ENCODE measurements at places on chromosomes 4 and X.
A peak's percentile ranks its signal among the peaks of the same experiment; 100 is the strongest.

DNA sequence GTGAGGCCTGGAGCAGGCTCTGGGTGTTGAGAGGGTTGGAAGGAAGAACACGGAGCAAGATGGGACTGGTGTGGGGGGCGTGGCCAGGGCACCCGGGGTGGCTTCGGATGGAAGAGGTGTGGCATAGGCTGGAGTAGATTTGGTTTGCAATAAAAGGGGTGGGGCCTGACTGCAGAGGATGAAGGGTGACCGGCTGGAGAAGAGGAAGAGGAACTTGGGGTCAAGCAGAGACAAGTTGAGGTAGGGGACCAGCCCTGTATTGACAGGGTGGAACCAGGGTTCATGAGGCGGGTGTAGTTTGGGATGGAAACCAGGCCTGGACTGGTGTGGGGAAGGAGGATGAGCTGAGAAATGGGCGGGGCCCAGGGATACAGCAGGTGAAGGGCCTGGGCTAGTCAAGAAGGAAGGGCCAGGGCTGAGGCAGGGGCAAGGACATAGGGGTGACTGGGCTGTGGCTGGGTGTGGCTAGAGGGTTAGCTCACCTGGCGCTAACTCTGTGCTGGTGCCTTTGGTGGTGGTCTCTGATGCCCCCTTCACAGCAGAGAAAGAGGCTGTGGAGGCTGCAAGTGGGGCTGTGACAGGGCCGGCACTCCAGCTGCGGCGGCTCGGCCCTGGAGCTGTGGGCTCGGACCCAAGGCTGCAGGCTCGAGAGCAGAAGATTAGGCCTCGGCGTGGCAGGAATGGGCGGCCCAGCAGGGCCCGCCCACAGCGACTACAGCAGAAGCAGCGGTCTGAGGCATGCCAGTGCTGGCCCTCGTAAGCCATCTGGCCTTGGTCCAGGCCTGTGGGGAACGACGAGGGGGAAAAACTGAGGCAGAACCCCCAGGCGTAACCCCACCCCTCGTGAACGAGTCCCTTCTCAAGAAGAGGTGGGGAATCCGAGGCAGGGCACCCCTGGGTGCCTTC lies 5.0 kb downstream of the PLP2 start:
- no peak for DNase-seq

DNA sequence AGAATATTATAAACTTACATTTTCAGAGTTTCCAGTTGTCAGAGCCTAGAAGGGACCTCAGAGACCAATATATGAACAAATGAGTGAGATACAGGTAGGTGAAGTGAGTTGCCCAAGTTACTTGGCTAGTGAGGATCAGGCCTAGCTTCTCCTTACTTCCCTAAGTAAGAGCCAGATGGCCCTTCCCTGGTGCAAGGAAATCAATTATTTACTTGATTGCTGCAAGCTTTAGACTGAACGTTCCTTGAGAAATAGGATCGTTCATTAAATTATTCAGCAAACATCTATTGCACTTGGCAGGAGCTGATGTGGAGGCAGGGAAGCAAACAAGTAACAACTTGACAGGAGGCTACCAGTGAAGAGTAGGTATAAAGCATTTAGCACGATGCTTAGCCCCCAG lies 117.8 kb downstream of the EFHC2 start:
- no peak for DNase-seq

DNA sequence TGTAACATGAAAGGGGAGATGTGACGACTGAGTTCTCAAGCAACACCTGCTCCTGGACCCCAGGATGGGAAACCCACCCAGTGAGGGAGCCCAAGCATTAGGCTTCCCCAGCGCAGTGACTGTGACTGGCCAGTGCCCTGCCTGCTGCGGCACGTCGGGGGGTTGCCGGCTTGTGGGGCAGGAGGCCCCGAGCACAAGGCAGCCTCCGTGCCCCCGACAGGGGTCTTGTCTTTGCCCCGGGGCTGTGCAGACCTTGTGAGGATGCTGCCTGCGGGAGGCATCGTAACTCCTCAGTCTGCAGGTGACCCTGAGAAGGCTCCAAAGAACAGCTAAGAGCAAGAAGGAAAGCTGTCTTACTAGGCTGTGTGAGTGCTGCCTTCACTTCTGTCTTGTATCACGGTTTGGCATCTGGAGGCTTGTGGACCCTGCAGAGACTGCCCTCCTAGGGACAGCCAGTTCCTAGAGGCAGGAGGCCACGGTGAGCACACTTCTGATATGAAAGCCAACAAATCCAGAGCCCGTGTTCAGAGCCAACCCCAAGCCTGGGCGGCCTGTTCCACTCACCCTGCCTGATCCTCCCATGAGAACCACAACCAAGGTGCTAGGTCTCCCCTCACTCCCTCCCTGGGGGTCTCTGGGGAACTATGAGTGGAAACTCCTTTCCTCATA lies 47.7 kb downstream of the FGFRL1 start:
- DNase-seq: no peak

- no peak for DNase-seq
These were observed 121.7 kb upstream of the ETNPPL start for GRCh38 chr4:108884596-108884995.

DNA sequence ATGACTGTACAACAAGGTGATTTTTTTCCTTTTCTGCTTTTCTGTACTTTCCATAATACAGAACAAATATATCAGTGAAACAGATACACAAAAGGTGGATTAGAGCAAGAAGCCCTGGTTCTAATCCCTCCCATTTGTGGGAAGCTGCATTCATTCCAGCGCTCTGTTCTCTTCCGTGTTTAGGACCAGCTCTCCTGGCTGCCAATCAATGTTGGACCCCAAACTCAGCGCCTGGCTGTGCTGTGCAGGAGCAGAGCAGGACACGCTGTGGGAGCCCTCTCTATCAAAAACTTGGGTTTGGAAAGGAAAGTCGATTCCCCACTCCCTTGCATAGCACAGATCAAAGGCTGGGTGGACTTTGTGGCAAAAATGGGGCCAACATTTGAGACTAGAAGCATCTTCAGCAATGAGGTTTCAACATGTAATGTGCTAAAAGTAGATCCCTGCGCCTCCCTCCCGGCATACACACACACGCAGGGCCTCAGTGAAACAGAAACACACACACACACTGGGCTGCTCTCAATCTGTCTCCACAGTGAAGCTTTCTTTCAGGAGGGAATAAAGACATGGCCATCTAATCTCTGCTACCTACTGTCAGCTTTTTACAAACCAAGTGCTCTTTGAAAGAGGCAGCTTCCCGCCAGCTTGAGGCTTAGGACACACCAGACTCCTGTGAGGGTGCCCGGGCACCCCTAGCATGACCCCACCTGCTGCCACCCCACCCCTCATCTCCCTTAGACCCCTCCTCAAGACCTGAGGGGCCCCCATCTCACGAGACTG lies 12.2 kb downstream of the WDR1 start:
- no peak for DNase-seq

- DNase-seq: no peak
These were observed 220.7 kb upstream of the EMCN start for GRCh38 chr4:100738196-100739165.

DNA sequence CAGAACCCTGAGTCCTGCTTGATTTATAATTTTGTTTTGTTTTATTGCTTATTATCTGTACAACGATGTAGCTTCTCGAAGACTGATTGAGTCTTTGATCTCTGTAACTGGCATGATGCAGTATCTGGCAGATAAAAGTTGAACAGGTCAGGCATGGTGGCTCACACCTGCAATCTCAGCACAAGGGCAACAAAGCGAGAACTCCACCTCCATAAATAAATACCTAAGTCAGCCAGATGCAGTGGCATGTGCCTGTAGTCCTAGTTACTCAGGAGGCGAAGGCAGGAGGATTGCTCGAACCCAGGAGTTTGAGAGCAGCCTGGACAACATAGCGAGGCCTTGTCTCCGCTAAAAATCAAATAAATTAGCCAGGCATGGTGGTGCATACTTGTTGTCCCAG lies 15.7 kb upstream of the WDR19 start:
- DNase-seq: no peak

DNA sequence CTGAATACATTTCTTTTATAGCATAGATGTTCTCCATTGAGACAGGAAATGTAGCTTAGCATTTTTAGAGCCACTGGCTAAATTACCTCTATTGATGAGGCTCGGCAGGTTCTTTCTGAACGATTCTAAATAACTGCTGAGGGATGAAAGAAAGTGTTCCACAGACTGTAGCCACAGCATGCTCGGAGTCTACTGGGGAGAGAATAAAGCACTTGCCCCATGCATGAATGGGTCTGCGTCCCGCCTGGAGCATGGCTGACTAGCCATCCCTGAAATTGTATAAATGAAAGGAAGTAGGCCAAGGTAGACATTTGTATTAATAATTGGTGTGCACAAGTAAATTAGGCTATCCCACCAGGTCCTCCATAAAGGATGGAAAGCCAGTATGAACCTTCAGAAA lies 269.8 kb downstream of the COL25A1 start:
- DNase-seq: no peak

- DNase-seq: no peak
These were observed 65.7 kb upstream of the SLITRK2 start for GRCh38 chrX:145751943-145752342.

- no peak for DNase-seq
These were observed 221.4 kb downstream of the TACR3 start for GRCh38 chr4:103498161-103499070.

DNA sequence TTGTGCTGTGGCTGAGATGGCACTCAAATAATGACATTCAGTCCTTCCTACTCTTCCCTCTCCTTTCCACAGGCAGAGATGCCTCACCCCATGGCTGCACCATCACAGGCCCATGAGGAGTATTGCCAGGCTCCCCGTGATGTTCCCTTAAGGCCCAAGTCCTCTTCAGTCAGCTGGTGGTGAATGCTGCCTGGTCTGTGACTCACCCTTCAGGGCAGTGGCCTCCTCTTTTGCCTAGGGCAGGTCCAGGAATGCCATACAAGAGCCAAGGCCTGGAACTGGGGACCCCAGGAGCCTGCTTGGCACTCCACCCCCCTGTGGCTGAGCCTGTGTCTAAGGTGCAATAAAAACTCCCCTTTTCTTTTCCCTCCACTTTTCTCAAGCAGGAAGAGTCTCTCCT lies 144.2 kb upstream of the GEMIN8 start:
- no peak for DNase-seq

GRCh38 chr4:8110071-8110986 lies 48.3 kb downstream of the ABLIM2 start:
- no peak for DNase-seq

DNA sequence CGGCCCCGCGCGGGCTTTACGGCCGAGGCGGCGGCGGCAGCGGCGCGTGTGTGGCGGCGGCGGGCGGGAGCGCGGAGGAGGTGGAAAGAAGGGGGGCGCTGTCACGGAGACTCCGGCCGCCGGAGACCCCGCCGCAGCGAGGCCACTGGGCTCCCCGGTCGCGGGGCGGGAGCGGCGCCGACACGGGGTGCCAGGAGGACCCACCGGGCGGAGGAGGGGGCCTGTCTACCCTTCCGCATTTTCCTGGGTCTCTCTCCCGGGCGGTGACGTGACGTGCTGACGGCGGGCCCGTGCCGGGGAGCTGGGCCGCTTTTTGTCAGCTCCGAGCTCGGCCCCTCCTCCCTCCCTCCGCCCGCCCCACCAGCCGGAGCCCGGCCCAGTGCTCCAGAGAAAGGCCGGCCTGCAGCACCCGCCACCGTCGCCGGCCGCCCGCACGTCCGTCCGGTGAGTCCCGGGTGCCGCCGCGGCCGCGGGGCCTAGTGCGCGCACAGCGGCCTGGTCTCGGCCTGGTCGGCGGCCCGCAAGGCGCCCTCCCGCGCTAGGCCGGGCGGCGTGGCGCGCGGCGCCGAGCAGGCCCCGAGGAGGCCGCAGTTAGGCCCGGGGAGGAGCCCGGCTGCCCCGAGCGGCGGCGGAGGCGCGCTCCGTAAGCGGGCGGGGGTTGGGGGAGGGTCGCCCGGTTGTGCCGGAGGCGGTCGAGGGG lies at the start of gene ZFX:
Gene ZFX (plus strand): TSS at position 379 of the 700 bp plus-strand sequence. CDS start 23,014 bp downstream, outside the sequence.
- peak; percentile 51 for DNase-seq

GRCh38 chrX:32745323-32745722 lies 466.0 kb downstream of the DMD start:
- no peak for DNase-seq

- DNase-seq: no peak
These were observed 246.7 kb upstream of the ARHGAP24 start for GRCh38 chr4:85228264-85228663.

- DNase-seq: no peak
These were observed 13.2 kb upstream of the CLDN24 start for GRCh38 chr4:183335369-183335940.

DNA sequence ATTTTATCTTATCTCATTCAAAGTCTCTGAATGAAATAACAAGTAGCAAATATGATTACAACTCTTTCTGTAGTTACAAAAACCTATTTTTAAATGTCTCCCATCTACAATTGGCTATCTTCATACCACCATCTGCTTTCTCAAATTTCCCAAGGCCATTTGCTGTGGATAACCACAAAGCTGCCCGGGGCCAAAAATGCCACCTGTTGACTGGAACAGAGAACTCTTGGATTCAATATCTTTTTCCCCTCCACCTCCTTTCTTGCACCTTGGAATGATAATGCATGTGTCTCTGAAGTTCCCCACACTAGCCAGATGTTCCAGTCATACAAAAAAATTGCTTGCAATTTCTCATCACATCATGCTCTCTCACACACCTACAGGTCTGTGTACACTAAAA lies 93.3 kb upstream of the SCML1 start:
- no peak for DNase-seq

DNA sequence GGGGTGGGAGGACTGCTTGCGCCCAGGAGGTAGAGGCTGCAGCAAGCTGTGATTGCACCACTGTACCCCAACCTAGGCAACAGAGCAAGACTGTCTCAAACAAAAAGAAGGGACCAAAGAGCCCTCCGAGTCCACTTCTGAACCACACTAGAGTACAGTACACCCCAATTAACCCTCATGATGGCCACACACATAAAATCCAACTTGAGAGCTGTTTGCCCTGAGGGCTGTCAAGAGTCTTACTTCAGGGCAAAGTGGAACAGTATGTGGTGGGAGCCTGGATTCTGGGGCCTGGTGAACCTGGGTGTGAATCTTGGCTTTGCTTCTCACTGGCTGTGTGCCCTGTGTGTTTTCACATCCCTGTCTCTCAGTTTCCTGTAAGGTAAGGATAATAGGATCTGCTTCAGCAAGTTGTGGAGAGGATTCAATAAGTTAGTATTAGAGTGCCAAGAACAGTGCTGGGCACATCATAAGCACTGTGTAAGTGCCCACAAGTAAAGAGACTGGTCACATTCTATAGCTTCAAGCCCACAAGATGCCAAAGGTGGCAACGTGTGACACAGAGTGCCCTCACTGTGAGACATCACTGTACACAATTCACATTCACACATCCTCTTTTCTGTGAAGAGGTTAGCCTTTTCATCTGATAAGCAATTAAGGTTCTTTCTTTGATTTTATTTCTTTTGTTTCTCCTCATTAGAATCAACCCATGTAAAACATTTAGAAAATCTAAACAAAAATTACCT lies 52.1 kb downstream of the LEF1 start:
- DNase-seq: no peak

DNA sequence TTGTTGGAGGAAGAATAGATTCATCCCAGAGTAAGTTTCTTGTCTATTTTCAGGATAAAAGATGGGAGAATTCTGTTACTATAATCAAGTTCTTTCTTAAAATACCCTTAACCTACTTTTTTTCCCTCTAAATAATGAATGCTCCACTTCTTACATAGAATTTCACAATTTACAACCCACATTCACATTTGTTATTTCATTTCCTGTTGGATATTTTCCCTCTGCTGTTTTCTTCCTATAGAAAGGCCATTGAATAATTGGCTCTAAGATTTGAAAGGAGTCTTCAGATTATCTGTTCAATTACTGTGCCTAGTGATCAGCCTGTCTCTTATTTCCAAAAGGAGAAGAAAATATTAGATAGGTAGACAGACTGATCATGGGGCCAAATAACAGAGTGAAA lies 79.7 kb downstream of the CPE start:
- DNase-seq: no peak

- DNase-seq: no peak
These were observed 1.1 kb downstream of the FBXL5 start for GRCh38 chr4:15653864-15654592.

Data from CD8-positive, alpha-beta T cell (primary cell).